Activated T-cell treated with anti-CD3 and anti-CD28 coated beads for 1 hour (primary cell): ENCODE measurements at places on chromosomes 11 and 22.

GRCh38 chr11:22192289-22192641 lies 620 bp upstream of the ANO5 start:
- DNase-seq, result no peak

DNA sequence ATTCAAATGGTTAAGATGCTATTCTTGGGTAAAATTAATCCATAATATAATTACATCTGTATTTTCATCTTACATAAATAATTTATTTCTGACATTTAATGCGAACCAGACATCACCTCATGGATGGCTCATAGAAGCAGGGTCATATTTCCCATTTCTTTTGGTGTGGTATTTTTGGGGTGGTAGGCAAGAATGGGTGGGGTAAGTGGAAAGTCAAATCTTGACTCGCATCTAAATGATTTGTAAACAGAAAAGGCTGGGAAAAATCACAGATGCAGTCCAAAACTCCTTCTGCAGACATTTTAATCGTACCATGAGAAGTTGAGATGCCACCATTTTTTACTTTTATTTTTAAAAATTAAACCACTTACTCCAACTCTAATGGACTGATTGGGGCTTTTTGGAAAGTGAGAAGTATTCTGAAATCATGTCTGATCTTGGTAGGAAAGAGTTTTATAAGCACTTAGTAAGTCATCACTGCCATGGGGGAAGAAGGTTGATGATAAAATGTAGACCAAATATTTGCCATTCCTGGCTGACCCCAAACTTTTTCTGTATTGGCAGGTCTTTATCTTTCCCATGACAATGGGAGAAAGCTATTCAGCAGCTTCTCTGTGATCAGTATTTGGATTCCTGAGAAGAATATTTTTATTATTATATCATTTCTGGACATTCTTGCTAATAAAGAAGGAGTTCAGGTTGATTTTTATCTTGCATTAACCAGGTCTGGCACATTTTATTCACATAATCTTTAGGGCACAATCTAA lies 47.2 kb upstream of the BLID start:
- no peak for DNase-seq

GRCh38 chr11:18617688-18618341 lies 16.3 kb downstream of the SPTY2D1 start:
- no peak for DNase-seq

- no peak for DNase-seq
Measured at GRCh38 chr11:103591554-103591953, 444.9 kb upstream of the DDI1 start.

- no peak for DNase-seq
Measured at GRCh38 chr22:20750461-20751184, 23.3 kb upstream of the SERPIND1 start.

DNA sequence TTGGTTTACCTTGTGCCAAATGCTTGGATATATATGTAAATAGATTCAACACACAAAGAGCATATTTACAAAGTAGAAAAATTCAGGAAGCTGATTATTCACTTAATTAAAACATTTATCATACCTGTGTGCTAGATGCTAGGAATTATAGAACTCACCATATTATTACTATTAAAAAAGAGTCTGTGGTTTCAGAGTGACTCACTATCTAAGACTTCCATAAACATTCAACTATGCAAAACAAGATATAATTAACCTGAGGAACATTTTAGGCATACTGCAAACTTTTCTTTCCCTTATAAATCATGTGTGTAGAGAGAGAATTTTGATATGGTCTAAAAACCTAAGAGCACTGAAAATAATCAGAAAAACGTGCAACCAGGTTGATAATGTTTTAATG lies 27.3 kb downstream of the CTSC start:
- no peak for DNase-seq

DNA sequence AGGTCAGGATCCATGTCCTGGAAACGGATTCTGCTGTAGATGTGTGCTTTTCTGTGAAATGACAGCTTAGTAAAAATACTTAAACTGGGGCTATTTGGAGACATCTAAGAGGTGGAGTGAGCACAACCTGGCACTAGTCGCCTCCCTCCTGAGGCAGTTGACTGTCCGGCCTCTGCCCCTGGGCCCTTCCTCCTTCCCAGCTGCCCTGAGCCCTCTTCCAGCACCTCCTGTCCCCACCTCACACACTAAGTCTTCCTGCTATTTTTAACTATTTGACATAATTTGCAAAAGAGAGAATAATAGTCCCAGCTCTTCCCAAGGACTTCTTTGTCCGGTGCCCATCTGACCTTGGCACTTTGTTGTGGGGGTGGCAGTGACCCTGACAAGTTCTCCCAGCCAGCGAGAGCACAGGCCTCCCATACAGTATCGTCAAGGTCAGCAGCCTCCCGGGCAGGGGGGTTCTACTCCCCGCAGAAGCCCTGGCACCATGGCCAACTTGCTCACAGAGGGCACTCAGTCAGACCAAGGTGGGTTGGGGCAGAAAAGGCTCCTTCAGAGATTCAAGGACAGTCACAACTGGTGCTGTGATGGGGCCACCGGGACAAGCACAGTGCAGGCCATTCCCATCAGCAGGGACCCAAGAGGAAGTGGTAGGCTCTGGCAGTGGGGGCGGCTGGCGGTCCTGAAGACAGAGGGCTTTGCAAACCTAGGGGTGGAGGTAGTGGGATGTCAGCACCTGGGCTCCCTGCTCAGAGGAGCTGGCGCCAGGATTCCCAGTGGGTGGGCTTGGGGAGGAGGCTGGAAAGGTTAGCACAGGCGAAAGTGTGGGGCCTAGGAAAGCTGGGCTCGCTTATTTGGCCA lies 5.5 kb upstream of the NEAT1 start:
- no peak for DNase-seq

GRCh38 chr11:21567645-21568290 lies 625.1 kb upstream of the ANO5 start:
- DNase-seq, result no peak

DNA sequence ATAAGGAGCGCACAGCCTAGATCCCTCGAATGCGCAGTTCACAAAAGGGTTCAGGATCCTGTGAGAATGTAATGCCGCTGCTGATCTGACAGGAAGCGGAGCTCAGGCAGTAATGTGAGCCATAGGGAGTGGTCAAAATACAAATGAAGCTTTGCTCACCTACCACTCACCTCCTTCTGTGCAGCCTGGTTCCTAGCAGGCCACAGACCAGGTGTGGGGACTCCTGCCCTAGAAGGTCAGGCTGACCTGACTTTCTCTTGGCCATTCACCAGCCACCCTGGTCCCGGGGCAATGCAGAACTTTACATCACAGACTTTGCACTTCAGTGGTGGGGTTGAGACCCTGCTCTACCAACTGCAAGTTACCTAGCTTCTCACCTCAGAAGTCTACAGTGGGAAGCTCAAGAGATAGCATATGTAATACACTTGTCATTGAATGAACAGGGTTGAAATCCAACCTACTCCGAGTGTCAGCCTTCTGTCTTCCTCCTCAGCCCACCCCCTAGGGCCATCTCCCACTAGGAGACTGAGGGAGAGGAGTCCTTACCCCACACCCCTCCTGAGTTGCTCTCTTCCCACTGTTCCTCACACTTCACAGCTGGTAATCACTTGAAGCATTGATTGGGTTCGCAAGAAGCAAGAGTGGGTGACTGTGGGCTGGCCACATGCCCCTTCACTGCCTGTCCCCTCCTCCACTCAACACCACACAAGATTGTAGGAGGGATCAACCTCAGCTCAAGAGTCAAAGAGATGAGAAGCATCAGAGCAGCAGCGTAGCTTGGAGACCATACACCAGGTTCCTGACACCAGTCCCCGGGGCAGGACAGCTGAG lies 2.0 kb upstream of the KCNJ1 start:
- no peak for DNase-seq

- no peak for DNase-seq
Measured at GRCh38 chr22:29152954-29153719, 52.6 kb upstream of the EMID1 start.

GRCh38 chr11:127790592-127790991 lies 790.0 kb upstream of the KIRREL3 start:
- no peak for DNase-seq

- DNase-seq, result no peak
Measured at GRCh38 chr22:19849835-19850762, 4.6 kb downstream of the GNB1L start.

GRCh38 chr11:971731-972365 lies 46.2 kb downstream of the AP2A2 start:
- no peak for DNase-seq

DNA sequence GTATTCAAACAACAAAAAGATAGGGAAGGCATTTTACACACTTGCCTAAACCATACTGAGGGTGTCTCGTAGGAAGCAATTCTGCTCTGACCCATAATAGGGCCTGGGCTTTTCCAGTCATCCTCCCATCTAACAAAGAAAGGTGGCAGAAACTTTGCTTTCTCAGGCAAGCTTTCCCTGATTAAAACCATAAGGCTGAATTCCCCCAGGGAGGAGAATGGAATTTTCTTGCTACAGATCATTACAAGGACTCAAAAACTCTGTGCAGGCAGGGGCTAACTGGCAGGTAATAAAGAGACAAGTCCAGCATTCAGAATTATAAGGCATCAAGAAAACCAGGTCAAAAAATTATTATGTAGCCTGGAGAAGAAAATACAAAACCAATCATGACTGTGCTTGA lies 90.4 kb downstream of the RBFOX2 start:
- DNase-seq, result no peak
